Left kidney (tissue), 8 donors: ENCODE measurements at places on chromosomes 3 and 15.
A peak's percentile ranks its signal among the peaks of the same experiment; 100 is the strongest.

- no peak for DNase-seq
Measured at GRCh38 chr3:170076715-170077238, 39.0 kb downstream of the GPR160 start.

- DNase-seq = no peak
Measured at GRCh38 chr3:38032328-38032865, 3.0 kb upstream of the PLCD1 start.

- DNase-seq = no peak
Measured at GRCh38 chr3:6528951-6529350, 332.0 kb upstream of the GRM7 start.

DNA sequence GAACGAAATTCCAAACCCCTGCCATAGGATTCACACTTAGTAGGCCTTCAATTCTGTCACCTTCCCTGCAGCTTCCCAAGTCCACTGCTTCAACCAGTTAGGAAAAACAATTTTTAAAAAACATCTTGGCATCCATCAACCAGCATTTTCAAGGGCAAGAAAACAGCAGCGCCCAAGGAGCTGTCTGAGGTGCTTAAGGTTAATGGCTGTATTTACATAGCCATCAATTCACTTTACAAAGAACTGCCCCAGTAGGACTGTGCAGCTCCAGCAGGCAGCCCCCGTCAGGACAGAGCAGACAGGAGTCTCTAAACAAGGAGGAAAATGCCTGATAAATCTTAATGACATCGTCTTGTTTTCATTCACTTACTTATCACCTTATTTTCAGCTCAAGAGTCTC, 13.3 kb downstream of the TAFA4 start:
- DNase-seq = peak; percentile 46

DNA sequence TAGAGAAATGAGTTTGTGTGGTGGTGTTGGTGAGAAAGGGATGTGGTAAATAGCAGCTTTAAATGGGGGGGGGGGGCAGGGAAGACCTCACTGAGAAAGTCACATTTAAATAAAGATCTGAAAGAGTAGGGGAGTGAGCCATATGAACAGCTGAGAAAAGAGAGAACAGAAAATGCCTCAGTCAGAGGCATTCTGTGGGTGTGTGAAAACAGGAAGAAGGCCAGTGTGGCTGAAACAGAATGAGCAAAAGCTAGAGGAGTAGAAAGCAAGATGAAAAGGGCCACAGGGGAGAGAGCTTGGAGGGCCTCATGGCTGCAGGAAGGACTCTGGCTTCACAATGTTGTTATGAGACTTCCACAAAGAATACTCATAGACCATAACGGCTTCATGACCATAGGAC, 783.3 kb downstream of the ZPLD1 start:
- no peak for DNase-seq

DNA sequence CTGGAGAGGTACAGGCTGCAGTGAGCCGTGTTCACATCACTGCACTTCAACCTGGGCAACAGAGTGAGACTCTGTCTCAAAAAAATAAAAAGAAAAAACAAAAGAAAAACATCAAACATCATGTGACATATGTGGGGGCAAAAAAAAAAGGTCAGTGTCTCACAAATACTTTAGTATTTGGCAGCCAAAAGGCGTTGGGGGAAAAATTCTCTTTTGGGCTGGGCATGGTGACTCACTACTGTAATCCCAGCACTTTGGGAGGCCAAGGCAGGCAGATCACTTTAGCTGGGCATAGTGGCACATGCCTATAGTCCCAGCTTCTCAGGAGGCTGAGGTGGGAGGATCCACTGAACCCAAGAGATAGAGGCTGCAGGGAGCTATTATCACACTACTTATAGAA, 47.6 kb downstream of the TMCC1 start:
- no peak for DNase-seq
